GM23338 (cell line): ENCODE measurements at places on chromosomes 1 and 21. TPM values are rescaled to one million over a fixed set of nuclear protein-coding genes. Genes with fewer than 3 reads are reported as not detected.

DNA sequence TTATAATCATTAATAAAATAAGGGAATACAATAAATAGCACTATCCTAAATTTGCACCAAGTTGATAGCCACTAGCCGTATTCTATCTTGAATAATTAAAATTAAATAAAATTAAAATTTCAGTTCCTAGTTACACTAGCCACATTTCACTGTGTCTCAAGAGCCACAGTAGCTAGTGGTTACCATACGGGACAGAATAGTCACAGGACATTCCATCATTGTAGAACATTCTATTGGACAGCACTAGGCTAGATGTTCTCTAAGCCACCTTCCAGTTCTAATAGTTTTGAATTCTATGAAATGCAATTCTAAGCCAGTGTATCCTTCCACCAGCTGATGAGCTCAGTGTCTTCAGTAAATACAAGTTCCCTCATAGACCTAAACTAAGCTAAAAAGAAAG, 71.1 kb upstream of the GOLT1A start:
- no peak overlapping the region for H3K4me3 ChIP-seq
- no peak overlapping the region for H3K27ac ChIP-seq
- DNase-seq, result no peak
- H3K27me3 ChIP-seq, result no peaks in the 10 kb centered on the region

The CYP4A11 gene
- total RNA-seq, result not detected in 2 replicates

GRCh38 chr1:193754151-193754550, 567.7 kb upstream of the B3GALT2 start:
- H3K27me3 ChIP-seq, result no peaks in the 10 kb centered on the region
- no peak overlapping the region for H3K4me3 ChIP-seq
- DNase-seq, result no peak

GRCh38 chr1:185376840-185377635, 60.0 kb upstream of the IVNS1ABP start:
- H3K4me3 ChIP-seq, result no peak overlapping the region
- H3K27ac ChIP-seq, result no peak overlapping the region
- no peaks in the 10 kb centered on the region for H3K27me3 ChIP-seq

The GPX7 gene
- total RNA-seq, result 19.8 and 20.9 TPM in 2 replicates

- H3K36me3 ChIP-seq, result no peaks in the 10 kb centered on the region
- no peak overlapping the region for H3K27ac ChIP-seq
- no peaks in the 10 kb centered on the region for H3K27me3 ChIP-seq
Measured at GRCh38 chr1:97123717-97124431, 402.3 kb downstream of the PTBP2 start.

DNA sequence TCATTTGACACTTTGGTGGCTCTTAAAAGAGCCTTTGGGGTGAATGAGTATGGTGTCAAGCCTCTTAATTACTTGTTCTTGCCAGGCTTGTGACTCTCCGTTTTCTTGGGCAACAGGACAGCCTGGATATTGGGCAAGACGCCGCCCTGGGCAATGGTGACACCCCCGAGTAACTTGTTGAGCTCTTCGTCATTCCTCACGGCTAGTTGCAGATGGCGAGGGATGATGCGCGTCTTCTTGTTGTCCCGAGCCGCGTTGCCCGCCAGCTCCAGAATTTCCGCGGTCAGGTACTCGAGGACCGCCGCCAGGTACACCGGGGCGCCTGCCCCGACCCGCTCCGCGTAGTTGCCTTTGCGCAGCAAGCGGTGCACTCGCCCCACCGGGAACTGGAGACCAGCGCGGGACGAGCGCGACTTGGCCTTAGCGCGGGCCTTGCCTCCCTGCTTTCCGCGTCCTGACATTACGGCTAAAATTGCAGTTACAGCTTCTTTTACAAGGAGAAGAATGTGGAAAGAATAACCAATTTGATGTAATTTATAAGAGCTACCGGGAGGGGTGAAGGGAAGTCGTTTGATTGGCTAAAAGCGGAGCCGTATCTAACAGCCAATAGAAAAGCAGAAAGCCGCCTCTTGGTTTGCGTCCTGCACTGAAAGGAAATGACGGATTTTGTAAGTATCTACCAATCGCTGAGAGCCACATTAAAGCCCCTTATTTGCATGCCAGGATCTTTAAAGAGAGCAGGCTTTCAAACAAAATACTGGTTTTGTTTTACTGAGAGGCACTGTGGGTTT, 11.7 kb upstream of the BOLA1 start:
- peaks cover 3% of the 10 kb centered on the region; the same call in 1 of the 2 replicates for H3K4me1 ChIP-seq
- H3K4me3 ChIP-seq, result peak overlapping the region; percentile 81
- H3K27me3 ChIP-seq, result no peaks in the 10 kb centered on the region
- peak overlapping the region; percentile 100 for H3K27ac ChIP-seq

GRCh38 chr1:18922319-18922726, 20.0 kb upstream of the ALDH4A1 start:
- no peaks in the 10 kb centered on the region for H3K27me3 ChIP-seq
- DNase-seq, result no peak
- H3K4me1 ChIP-seq, result no peaks in the 10 kb centered on the region; the same call in 1 of the 2 replicates

DNA sequence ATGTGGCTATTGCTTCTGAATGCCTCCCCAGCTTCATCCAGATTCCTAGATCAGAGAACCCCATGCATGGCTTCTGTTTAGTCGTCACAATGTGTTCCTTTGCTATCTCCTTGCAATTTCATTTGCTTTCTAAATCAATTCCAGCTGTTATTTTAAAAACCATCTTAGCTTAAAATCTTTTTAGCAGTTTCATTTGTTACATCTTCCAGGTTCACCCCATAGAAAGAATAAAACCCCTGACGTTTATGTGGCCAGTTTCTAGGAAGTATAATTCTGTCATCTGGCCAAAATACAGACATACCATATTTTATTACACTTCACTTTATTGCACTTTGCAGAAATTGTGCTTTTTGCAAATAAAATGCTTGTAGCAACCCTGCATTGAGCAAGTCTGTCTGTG, 278.4 kb downstream of the PTPRC start:
- H3K36me3 ChIP-seq, result no peaks in the 10 kb centered on the region
- H3K4me3 ChIP-seq, result no peak overlapping the region
- H3K27ac ChIP-seq, result no peak overlapping the region
- no peak for DNase-seq
- no peaks in the 10 kb centered on the region for H3K4me1 ChIP-seq

The VTCN1 gene
- not detected in 2 replicates for total RNA-seq

DNA sequence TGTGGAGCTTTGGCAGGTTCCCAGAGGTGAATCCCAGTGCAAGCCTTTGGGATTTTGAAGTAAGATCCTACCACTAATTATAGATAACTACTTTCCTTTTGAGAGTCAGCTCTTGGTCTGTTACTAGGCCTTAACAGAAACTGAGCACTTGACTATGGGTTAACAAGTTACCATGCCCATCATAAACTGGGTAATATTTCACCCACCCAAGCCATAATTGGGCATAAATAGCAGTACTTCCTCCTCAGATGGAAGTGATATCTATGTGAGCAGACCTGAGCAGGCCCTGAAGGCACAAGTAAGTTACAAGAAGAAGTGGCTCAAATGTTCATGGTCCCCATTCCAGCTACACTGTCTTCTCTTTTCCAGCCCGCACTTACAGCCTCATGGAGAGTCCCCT, 475.9 kb downstream of the LRRIQ3 start:
- H3K27me3 ChIP-seq, result no peaks in the 10 kb centered on the region
- H3K4me1 ChIP-seq, result no peaks in the 10 kb centered on the region
- no peaks in the 10 kb centered on the region for H3K36me3 ChIP-seq
- H3K4me3 ChIP-seq, result no peak overlapping the region
- DNase-seq, result no peak
- no peak overlapping the region for H3K27ac ChIP-seq

- no peak overlapping the region for H3K4me3 ChIP-seq
- H3K27me3 ChIP-seq, result no peaks in the 10 kb centered on the region
- H3K36me3 ChIP-seq, result no peaks in the 10 kb centered on the region
- H3K27ac ChIP-seq, result no peak overlapping the region; the same call in 1 of the 2 replicates
- DNase-seq, result no peak
- no peaks in the 10 kb centered on the region; the same call in 1 of the 2 replicates for H3K4me1 ChIP-seq
Measured at GRCh38 chr1:201714542-201715329, 114.2 kb upstream of the IPO9 start.

DNA sequence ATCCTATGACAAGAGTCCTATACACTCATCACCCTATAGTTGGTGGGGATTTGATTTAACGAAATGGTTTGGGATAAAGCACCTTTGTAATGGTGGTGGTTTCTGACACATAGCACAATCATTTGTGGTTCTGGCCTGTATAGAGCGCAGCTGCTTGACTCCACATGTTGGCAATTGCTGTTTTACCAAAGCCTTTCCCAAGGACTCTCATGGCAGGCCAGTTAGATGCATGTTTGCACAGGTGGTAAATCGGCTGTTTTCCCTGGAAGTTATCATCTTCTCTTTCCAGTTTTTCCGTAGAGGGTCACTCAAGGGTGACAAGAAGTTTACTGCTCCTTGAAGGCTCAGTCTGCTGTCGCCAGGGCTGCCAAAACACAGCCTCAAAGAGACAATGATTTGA, 17.1 kb upstream of the XPR1 start:
- H3K27me3 ChIP-seq, result no peaks in the 10 kb centered on the region
- no peak overlapping the region for H3K27ac ChIP-seq
- no peak overlapping the region for H3K4me3 ChIP-seq
- no peak for DNase-seq
- H3K36me3 ChIP-seq, result no peaks in the 10 kb centered on the region
- peaks cover 9% of the 10 kb centered on the region for H3K4me1 ChIP-seq

GRCh38 chr1:17919525-17920439, 164.6 kb downstream of the ACTL8 start:
- no peak overlapping the region for H3K4me3 ChIP-seq
- H3K36me3 ChIP-seq, result no peaks in the 10 kb centered on the region
- H3K27ac ChIP-seq, result no peak overlapping the region
- peak; percentile 81 for DNase-seq
- no peaks in the 10 kb centered on the region for H3K27me3 ChIP-seq

DNA sequence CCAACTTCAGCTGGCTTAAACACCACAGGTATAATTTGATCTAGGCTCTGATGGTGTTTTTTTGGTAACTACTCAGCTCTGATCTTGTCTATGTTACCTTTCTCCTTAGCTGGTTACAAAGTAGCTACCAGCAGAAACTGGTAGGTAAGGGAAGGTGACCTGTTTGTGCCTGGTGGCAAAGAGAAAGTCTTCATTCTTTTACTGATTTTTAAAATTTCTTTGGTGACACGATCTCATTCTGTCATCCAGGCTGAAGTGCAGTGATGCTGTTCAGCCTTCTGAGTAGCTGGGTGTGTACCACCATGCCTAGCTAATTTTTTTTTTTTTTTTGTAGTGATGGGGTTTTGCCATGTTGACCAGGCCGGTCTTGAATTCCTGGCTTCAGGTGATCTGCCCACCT, 62.4 kb downstream of the RABGAP1L start:
- H3K4me3 ChIP-seq, result no peak overlapping the region
- H3K27me3 ChIP-seq, result no peaks in the 10 kb centered on the region
- DNase-seq, result no peak
- H3K36me3 ChIP-seq, result no peaks in the 10 kb centered on the region
- no peak overlapping the region for H3K27ac ChIP-seq

The CDCA8 gene
- total RNA-seq, result 31.6 and 35.3 TPM in 2 replicates

DNA sequence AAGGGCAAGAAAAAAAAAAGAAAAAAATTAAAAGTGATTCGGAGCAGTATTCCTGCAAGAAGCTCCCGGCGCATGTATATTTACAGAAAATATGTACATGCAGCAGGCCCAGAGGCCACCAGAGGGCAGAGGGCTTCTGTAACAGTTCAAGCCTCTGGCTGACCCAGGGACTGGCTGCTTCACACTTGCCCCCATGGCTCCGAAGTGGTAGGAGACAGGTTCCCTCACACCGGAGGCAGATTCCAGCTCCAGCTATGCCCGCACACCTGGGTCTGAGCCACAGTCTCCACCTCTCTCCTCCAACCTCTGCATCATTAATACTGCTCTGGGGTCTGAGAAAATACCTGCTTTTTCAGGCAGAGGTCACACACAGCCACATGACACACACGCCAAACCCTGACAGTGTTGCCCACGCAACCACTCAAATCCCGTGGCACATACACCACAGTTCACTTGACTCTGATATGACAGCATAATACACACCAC, 2.2 kb upstream of the ARHGAP30 start:
- DNase-seq, result peak; percentile 82
- no peaks in the 10 kb centered on the region for H3K27me3 ChIP-seq
- no peak overlapping the region for H3K4me3 ChIP-seq
- 0 out of 2 replicates have a peak, but pooled peaks cover 4% of the 10 kb centered on the region for H3K4me1 ChIP-seq
- H3K27ac ChIP-seq, result no peak overlapping the region

DNA sequence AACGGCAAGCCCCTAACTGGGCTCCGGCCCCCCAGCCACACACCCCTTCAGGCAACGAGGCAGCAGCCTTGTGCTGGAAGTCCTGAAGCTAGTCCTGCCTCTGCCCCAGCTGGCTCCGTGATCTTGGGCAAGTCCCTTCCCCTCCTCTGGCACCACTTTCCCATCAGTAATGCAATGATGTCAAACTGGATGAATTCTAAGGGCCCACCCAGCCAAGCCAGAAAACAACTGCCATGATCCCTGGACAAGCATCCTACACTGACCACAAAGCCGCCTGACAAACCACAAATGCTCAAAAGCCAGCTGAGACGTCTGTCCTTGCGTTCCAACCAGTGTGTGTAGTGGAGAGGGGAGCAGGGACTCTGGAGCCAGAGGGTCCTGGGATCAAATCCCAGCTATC, 26.8 kb downstream of the IFFO2 start:
- H3K36me3 ChIP-seq, result no peaks in the 10 kb centered on the region
- H3K4me3 ChIP-seq, result no peak overlapping the region
- H3K27ac ChIP-seq, result no peak overlapping the region

DNA sequence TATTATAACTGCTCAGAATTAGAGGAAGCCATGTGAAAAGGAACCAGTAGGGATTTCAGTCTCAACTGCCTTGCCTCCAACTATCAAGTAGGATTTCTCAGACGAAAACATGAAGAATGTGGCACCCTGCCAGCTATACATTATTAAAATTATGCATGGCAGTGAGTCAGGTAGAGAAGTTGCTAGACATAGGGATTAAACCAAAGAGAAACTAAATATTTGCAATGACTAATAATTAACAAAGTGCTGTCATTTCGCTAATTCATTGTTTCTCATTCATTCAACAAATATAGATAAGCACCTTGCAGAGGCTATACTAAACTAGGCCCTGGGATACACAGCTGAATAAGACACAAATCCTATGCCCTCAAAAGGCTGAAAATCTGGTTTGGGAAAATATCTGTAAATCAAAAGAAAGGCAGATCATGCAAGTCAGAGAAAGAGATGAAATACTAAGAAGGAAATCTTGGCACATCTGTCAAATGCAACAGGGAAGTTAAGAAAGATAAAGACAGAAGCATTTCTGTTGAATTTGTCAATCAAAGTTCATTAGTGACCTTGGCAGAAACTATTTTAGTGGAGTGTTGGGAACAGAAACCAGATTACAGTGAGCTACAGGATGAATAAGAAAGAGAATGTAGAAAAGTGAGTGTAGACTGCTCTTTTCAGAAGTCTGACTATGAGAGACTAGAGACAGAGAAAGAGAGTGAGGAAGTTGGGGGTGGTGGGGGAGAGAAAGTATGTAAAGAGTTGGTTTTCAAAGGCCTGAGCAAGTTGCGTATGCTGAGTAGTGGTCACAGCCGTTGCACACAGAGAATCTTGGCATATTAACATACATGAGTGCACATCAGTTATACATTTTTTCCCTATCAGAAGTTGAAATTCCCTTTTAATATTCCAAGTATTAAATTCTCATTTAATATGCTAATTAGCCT, 14.7 kb upstream of the NBPF11 start:
- no peaks in the 10 kb centered on the region for H3K36me3 ChIP-seq
- H3K27me3 ChIP-seq, result no peaks in the 10 kb centered on the region
- DNase-seq, result peak; percentile 9
- H3K4me1 ChIP-seq, result peaks cover 16% of the 10 kb centered on the region
- no peak overlapping the region for H3K4me3 ChIP-seq
